Stimulated activated CD4-positive, alpha-beta T cell treated with anti-CD3 and anti-CD28 coated beads, Interleukin-12 subunit alpha, Interleukin-12 subunit beta, amount 100 ng/mL, for 24 hours (primary cell): ENCODE measurements at places on chromosomes 7 and 10.

GRCh38 chr7:130958846-130959245, 224.8 kb upstream of the KLF14 start:
- no peak for DNase-seq

- no peak for DNase-seq
Measured at GRCh38 chr10:111023060-111023459, 53.8 kb upstream of the ADRA2A start.

GRCh38 chr7:112130729-112131410, 75.3 kb downstream of the DOCK4 start:
- DNase-seq: no peak

- DNase-seq: no peak
Measured at GRCh38 chr10:131869344-131869743, 31.5 kb upstream of the PPP2R2D start.

DNA sequence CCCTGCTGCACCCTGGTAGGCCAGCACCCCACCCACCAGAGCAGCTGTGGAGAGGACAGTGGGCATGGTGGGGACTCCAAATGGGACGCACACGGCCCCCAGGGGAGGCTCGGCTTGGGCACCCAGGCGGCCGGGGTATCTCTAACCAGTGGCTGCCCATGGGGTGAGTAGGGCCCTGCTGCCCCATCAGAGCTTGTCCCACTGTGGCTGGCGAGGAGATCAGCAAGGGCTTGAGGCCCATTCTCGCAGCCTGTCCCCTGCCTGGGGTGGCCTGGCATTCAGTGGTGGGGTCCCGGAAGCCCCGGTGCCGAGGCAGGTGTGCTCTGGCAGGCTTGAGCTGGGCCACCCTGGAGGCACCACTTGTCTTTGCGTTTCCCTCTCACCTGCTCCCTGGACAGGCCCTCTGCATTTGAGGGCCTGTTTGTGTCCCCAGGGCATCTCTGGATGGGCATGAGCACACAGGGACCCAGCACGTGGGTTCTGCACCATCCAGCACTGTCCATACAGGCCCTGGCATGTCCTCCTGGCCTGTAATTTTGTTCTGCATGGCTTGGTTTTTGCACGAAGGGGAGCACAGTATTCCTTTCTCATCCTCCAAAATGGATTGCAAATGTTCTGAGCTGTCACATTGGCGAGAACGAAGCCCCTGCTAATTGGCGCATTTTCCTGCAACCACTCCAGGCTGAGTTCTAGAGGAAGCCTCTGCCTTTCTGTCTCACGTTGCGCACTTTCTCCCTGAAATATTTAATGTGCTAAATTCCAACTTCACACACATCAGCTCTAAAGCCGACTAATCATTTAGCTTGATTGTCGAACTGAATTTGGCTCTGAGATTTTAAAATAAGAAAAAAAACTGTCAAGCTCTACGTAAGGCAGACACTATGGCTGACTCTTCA, 27.2 kb downstream of the PWWP2B start:
- DNase-seq: no peak

- DNase-seq: no peak
Measured at GRCh38 chr10:72090326-72090725, 2.0 kb upstream of the SPOCK2 start.

DNA sequence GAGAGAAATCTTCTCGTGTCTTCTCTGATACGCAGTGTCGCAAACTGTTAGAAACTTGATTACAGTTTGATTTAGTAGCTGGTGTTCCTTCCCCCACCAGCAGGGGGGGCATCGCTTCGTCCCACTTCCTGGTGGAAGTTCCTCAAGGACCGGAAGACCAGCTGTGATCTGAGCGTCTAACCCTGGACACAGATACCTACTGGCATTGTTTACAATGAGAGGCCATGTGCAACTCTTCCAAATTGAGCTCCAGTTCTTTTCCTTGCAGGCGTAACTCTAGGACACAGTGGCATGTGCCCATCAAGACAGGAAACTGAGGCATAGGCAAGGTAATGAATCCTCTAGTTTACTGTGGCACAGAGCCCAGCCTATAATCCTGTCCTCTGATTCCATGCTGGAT, 219.0 kb downstream of the CCDC3 start:
- DNase-seq: no peak
